ENCODE measurements at places on chromosomes 2 and 18.

- no peak for DNase-seq
These were observed 19.0 kb downstream of the TPGS2 start for GRCh38 chr18:36809590-36810381.

DNA sequence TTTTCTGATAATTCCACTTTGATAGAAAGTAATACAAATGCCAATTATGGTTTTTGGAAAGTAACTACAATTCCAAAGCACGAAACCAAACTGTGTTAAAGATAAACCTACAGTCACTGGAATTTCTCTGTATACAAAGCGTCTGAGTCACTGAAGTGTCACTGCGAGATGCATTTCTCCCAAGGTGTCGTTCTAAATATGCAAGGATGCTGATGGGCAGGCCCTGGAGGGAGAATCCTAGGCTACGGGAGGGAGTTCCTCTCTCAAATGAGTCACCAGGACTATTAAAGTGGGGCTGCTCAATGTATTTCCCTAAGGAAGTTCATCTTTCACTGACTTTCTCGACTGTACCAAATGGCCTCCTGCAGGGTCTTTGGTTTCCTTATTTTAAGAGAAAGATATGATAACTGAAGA, 163.8 kb upstream of the STK17B start:
- DNase-seq, result no peak

DNA sequence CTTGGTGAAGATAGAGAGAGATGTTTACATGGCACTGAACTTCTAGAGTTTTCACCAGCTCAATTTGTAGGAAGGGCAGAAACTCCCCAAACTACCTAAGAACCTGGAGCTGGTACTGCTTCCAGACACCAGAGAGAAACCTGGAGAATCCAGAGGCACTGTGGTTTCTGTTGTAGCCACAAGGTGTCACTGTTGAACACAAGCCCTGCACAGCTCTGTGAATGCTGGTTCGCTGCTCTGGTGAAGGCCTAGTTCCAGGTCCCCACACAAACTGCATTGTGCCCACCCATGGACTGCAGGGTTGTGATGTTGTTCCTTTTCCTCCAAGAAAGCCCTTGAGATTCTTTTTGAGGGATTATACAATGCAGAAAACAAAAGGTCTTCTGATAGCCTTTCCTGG, 150.5 kb upstream of the HS6ST1 start:
- DNase-seq, result no peak

GRCh38 chr2:135638825-135639224, 102.8 kb upstream of the UBXN4 start:
- DNase-seq, result no peak

DNA sequence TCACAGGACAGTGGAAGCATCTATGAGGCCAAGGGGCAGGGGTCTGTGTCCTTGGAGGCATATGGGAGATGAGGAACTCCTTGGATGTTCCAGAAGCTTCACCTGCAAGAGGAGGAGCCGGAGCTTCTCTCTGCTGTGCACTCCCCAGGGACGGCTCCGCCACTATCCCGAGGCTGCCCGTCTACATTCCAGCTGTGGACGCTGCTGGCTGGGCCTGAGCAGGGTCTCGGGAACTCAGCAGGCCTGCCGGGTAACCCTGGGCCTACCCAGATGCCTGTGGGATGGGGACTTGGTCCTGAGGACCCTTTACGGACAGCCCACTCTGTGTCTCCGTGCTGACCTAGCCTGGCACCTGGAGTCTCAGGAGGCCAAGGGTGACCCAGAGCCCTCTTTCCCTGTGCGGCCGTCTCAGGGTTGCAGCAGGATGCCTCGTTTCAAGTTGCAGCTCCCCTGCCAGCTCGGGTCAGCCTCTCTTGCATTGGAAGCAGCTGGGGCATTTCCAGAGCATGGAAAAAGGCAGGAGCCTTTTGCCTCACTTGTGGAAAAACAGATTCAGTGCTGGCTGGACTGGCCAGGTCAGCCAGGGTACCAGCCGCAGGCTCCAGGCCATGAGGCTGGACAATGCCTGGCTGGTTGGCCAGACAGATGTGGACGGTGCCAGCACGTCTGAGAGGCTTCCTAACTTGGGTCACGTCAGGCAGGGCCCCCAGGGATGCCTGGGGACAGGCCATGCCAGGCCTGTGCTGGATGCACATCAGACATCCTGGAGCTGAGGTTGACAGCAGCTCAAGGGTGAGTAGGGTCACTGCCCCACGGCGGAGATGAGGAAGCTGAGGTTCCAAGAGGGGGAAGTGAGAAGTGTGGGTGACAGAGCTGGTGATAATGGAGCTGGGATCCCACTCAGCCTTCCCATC, 41.5 kb downstream of the SCTR start:
- no peak for DNase-seq
